Skeletal muscle cell (primary cell): ENCODE measurements at places on chromosomes 11 and 22.
A peak's percentile ranks its signal among the peaks of the same experiment; 100 is the strongest.

DNA sequence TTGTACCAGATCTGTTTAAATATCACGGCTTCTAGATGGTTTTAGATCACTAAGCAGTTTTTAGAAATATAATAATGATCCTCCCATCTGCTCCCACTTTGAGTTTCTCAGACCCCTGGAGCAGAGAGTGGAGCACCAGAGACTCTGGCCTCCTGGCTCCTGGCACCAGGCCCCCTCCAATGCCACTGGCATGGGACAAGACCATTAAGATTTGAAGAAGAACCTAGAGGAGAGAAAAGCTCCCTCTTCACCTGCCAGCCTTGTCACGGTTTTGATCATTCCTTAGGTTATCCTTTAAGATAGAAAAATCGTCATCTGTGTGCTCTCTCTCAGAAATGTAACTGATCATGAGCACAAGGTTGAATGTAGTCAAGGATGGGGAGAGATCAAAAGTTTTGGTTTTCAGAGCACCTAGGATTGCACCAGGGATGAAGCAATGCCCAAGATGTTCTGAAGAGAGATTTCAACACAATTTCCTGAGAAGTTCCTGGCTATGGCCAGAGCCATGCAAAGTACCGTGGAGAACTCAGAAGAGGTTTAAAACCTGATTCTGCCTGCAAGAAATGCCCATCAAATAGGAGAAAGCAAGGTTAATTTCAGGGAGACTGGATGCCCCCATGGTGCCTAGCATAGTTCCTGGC, 22.2 kb downstream of the IL10RA start:
- no peak for DNase-seq

- no peak for DNase-seq
Observed at GRCh38 chr22:48156603-48157355, 1394.3 kb downstream of the TBC1D22A start.

- DNase-seq: peak; percentile 33
Observed at GRCh38 chr11:68946416-68947090, 34.2 kb downstream of the MRGPRD start.

DNA sequence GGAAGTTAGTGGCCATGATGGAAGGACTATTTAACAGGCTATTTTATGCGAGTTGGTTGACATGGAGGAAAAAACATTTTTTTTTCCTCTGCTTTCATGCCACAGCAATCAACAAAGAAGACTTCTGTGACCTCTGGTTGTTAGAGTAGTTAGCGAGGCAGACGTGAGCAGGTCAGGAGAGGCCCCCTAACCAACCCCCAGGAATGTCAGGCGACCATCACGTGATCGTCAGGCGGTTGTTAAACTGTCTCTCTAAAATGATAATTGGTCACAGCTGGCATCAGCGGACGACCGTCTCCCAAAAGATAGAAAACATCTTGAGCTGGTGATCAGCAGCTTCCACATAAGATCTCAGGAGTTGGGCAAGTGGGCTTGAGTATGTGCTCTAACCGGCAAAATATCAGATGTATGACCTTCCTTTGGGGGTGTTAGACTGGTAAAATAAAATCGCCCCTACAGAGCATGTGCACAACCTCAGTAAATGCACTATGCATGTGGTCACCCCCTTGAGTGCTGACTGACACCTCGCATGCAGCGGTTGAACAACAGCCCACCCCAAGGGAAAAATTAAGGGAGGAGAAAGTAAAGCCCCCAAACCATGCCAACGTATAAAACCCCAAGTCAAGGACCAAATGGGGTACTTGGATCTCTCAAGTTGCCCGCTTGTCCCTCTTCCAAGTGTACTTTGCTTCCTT, 20.9 kb upstream of the NARS2 start:
- no peak for DNase-seq

DNA sequence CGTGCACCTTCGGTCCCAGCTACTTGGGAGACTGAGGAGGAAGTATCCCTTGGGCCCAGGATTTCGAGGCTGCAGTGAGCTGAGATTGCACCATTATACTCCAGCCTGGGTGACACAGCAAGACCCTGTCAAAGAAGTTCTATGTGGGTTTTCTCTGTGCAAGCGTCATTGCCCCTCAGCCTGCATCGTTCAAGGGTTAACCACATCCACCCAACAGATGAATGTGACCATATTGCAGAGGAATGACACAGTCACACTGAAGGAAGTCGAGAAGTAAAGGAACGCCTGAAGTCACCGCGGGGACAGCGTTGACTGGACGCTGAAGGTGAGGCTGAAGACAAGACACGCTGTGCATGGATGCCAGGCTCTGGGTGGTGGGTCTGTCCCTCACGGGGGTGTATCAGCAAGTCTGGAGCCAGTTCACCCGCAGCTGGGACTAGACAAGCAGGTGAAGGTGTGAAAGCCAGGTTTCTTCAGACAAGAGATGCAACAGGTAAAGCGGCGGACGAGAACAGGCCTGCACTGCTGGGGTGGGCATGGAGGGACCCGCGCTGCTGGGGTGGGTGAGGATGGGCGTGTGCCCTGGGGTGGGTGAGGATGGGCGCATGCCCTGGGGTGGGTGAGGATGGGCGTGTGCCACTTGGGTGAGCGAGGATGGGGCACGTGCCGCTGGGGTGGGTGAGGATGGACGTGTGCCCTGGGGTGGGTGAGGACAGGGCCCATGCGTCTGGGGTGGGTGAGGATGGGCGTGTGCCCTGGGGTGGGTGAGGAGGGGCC, 36.5 kb upstream of the TOLLIP start:
- DNase-seq: no peak

- DNase-seq: no peak
Observed at GRCh38 chr22:44624689-44625420, 77.1 kb upstream of the PRR5 start.

GRCh38 chr11:113396690-113397089, 9.1 kb downstream of the ANKK1 start:
- DNase-seq: no peak

DNA sequence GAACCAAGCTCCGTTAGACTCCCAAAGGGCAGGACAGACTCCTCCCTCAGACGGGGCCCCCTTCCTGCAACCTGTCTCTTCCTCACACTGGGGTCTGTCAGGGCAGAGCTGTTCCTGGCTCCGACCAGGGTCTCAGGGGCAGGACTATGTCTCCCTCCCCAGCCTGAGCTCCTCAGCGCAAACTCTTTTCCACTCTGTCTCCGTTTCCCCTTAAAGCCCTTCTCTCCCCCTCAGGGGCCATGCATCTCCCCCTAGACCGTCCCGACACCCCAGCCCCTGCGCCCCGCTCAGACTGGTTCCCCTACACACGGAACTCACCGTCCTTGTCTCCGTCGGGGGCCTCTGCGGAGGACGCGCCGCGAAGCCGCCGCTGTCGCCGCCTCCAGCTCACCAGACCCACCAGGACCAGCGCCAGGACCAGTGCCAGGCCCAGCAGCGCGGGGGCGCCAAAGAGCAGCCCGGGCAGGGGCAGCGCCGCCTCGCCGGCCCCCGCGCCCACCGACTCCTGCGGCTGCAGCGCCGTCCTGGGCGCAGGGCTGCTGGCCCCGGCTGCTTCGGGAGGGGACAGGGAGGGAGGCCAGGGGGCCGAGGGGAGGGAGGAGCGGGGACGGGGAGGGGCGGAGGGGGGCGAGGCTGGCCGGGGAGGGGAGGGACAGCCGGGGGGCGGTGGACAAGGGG, 684 bp downstream of the TNFRSF13C start:
- no peak for DNase-seq

GRCh38 chr11:92740276-92740675, 229.2 kb upstream of the MTNR1B start:
- no peak for DNase-seq

DNA sequence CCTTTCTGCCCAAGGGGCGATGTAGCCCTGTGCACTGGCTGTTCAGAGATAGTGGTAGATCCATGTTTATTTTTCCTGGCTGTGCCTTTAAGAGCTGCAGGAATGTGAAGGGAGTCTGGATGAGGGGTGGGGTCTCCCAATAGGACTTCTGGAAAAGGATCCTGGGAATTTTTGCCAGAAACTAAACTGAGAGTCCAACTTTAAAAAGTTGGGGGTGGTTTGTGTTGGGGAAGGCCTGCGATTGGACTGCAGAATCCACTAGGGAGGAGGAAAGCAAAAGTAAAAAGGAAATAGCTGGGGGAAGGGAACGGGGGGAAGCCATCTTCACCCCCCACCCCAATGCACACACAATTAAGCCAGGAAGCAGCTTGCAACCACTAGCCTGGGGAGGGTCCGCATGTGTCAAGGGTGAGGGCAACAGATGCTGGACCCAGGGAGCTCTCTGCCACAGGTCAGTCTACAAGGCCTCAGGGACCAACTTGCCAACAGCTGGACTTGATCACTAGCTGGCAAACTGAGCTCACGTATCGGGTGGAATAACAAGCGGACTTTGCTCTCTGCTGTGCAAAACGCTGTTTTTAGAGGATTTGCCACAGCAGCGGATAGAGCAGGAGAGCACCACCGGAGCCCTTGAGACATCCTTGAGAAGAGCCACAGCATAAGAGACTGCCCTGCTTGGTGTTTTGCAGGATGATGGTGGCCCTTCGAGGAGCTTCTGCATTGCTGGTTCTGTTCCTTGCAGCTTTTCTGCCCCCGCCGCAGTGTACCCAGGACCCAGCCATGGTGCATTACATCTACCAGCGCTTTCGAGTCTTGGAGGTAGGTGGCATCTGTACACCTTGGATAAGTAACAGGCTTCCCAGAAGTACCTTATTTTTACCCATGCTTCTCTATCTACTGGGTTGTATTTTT, at the start of gene OLFML1:
TSS of gene OLFML1 (plus strand) at position 321 of the 912 bp plus-strand sequence. CDS start at position 691, 370 bp downstream.
- no peak for DNase-seq

DNA sequence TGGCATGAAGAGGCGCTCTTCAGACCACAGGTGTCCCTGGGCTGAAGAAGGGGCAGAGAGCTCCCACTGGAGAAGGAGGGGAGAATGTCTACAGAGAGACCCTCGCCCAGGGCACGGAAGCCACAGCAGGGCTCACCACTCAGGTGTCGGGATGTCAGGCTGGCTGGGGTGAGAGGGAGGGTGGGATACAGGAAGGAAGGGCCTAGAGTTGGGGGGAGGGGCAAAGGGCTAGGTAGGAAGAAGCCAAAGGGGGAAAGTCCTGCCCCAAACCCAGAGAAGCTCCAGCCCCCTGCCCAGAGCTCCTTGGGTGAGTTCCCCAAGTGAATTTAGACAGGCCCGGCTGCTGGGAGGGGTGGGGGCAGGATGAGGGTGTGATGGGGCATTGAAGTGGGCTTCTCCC, 232.0 kb downstream of the CEP164 start:
- no peak for DNase-seq

DNA sequence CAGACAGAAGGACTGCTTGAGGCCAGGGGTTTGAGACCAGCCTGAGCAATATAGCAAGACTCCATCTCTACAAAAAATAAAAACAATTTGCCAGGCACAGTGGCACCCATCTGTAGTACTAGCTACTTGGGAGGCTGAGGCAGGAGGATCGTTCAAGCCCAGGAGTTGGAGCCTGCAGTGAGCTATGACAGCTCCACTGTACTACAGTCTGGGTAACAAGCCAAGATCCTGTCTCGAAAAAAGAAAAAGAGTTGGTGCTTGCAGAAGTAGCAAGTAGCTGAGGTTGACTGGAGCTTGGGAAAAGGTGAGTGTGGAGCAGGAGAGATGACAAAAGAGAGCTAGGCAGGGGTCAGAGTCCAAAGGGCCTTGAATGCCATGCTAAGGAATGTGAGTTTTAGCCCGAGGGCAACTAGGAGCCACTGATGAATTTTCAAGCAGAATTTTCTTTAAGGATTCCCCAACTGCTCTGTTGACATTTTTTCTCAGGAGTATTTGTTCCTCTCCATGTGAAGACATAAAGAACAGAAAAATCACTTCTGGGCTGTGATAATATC, 3.1 kb downstream of the AP1B1 start:
- DNase-seq: no peak

DNA sequence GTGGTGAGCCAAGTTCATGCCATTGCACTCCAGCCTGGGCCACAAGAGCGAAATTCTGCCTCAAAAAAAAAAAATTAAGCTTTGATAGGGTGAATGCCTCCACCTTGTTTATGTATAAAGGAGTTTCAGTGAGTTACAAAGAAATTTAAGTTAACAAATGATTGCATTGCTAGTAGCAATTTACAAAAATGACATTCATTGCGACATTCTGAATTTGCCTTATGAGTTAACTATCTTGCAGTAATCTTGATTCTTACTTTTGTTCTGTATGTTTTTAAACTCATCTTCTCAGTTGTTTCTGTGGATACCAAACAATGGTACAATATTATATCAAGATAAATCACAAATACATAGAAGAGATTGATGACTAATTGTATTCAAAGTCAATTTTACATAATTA, 207.0 kb downstream of the DDX10 start:
- DNase-seq: no peak

DNA sequence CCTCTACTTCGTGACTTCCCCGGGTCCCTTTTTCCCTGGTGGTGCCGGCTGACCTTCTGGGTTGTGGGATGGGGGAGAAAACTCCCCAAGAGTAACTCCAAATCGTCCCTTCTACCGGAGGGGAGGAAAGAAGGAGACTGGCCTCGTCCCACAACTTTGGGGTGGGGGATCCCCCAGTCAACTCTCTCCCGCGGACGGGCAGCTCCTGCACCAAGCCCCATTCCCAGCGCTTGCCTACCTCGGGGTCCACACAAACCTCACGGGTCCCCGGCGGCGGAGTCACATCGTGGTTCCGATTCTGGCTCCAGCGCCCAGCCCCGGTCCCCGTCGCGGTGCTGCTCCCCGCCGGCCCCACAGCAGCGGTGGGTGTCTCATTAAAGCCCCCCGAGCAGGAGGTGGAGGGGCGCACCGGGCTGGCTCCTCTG, 317 bp downstream of the BDNF start:
- no peak for DNase-seq

DNA sequence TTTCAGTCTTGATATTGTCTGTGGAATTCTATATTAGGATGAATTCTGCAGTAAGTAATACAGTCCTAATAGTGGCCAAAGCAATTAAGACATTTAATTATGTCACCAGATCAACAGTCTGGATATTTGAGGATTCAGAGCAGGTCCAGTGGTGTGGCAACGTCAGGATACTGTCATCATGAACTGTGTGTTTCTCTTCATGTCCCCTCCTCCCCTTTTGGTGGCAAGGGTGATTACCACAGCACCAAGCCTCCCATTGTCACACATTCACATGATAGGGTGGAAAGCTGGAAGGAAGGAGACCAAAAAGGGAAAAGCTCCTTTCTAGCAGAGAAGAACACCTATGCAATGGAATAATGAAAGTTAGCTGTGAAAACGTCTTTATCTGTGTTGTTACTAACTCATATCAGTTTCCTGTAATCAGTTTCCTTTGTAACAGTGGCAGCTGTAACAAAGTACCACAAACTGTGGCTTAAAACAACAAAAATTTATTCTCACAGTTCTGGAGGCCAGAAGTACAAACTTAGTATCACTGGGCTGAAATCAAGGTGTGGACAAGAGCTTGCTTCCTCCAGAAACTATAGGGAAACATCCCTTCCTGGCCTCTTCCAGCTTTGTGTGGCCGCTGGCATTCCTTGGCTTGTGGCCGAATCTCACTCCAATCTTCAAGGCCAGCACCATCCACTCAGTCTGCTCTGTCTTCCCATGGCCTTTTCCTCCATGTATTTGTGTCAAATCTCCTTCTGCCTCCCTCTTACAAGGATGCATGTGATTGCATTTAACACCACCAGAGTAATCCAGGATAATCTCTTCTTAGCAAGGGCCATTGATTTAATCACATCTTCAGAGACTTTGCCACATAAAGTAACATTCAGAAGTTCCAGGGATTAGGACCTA, 6.5 kb upstream of the RBM14 start:
- no peak for DNase-seq
